Activated naive CD4-positive, alpha-beta T cell (primary cell): ENCODE measurements at places on chromosomes 6 and 20.

GRCh38 chr6:151501511-151502136, 7.8 kb downstream of the CCDC170 start:
- DNase-seq, result no peak

GRCh38 chr6:8157839-8158238, 55.5 kb upstream of the EEF1E1 start:
- DNase-seq, result no peak

DNA sequence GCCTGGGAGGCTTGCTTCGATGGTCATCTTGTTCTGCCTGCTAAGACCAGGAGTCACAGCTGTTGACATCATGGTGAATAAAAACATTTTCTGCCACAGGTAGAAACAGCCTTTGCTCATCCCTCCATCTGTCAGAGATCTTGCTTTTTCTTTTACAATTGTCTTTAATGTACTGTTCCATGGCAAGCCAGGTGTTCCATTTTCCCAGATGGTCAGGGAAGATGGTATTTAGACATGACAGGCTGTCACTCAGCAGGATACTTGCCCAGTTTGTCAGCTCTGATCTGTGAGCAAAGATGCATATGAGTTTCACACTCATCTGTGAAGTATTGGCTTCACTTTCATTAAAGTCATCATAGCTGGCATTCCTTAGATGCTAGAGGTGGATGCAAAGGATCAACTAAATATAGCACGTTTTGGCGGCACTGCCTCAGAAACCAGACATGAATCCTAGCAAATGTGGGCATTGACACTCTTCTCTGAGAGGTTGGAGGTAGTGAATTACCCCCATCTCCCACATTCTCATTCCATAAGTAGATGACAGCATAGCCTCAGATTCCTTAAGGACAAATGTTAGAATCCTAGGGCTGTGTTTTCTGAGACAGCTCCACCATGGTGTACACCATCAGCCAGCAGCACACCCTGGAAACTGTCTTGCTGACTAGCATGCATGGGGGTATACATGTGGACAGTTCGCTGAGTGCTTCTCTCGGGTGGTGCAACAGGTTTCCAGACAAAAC, 4.2 kb downstream of the SSTR4 start:
- DNase-seq, result no peak

- no peak for DNase-seq
Observed at GRCh38 chr20:16368645-16369292, 204.5 kb downstream of the KIF16B start.

- DNase-seq, result no peak
Observed at GRCh38 chr6:53910834-53911233, 116.0 kb downstream of the LRRC1 start.

DNA sequence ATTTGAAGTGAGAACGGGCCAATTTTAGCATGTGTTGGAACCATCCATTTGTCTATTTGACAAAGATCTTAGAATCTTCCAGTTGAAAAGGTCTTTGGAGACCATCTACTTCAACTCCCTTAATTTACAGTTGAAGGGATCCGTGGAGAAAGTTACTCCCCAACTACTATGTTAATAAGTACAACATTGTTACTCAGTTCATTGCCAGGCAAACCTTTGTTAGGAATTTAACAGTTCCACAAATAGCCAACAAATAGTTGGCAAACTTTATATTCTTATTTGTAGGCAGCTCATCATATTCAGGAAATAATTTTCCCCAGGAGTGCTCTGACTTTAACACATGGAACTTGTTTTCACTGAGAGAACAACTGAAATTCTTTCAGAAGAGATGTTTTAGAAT, 81.0 kb upstream of the FLRT3 start:
- no peak for DNase-seq

DNA sequence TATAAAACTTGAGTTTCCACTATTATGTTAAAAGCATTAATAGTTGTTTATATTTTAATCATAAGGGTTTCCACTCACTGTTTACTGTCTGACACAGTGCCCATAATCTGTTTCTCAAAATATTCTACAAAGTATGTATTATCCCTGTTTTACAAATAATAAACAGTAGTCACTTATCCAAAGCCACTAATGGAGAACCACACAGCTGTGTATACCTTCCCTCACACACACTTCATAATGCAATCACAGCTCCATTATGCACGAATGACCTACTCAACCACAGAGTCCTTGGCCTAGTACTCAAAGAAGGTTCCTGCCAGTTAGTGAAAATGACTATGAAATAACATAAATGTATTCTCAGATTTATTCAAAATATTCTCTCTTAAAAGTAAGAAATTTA, 103.1 kb downstream of the EPB41L2 start:
- DNase-seq, result no peak

- no peak for DNase-seq
Observed at GRCh38 chr20:48556956-48557355, 270.8 kb downstream of the PREX1 start.

DNA sequence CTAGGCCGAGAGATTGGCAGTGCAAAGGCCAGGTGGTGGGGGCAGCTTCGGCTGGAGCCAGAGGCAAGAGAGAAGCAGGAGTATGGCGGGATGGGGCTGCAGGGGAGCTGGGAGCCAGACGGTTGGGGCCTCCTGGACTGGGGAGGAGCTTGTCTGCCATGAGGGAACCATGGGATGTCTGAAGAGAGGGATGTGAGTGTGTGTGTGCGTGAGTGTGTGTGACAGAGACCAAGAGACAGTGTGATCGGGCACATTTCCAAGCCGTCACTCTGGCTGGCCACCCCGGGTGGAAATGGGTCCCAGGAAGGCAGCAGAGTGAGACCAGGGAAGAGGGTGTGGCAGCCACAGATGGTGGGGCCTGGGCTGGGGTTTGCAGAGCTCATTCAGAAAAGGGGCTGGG, 13.8 kb downstream of the PHACTR3 start:
- no peak for DNase-seq

DNA sequence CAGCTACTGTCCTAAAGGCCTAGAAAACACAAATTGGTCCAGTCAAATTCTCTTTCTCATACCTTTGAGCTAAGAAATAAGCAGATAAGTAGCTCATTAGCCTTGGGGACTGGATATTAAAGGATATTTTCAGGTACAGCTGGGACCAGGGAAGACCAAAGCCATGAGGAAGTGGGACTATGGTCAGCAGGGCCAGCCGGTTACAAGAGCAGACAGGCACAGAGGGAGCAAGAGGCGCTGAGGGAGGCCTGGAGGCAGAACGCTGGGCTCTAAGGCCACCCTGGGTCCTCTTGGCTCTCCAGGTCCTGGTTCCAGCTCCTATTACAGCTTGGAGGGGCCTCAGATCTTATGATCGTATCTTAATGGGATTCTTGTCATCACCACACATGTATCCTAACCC, 88.5 kb upstream of the KCNK16 start:
- no peak for DNase-seq

- no peak for DNase-seq
Observed at GRCh38 chr6:125546841-125547251, 202.6 kb upstream of the HEY2 start.

DNA sequence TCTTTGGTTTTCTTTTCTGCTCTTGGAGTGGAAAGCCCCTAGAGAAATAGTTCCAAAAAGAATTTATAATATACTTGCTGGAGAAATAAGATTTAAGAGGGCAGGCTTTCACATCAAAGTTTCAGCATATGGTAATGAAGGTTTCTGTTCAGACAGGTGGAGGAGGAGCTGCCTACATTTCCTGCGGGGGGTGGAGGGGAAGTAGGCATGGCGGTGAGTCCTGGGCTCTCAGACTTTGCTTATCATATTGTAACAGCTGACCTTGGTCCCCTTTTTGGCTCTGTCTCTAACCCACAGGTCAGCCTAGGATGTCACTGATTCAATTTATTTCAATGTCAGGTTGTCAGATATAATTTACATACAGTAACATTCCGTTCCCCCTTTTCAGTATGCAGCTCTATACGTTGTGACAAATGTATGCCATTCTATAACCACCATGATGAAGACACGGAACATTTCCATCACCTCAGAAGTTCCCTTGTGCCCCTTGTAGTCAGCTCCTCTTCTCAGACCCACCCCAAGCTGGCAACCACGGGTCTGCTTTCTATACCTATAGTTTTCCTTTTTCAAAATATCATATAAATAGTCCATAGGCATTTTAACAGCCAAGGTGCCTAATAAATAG, 77.6 kb upstream of the GGTLC1 start:
- peak; percentile 36 for DNase-seq

DNA sequence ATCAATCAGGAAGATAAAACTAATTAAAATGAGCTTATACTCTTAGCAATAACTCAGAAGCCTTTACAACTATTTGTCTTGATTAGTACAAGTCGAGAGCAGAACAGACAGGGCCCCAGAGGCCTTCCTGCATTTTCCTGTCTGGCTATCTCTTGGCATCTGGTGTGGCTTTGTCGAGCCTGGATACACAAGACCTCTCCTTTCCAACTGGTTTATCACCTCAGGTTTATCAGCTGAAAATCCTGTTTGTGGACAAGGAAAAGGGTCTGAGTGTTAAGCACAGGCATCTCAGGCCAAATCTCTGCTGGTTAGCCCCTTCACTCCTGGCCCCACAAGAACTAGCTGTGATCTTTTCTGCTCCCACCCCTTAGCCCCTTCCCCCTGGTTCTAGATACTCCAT, 32.6 kb downstream of the BAK1 start:
- no peak for DNase-seq

GRCh38 chr20:49384437-49385434, 97.7 kb downstream of the KCNB1 start:
- DNase-seq, result no peak

- no peak for DNase-seq
Observed at GRCh38 chr6:21823371-21823770, 229.8 kb downstream of the SOX4 start.

GRCh38 chr6:143337201-143337949, 113.1 kb downstream of the ADAT2 start:
- DNase-seq, result no peak

- DNase-seq, result no peak
Observed at GRCh38 chr6:150747155-150747554, 118.3 kb upstream of the MTHFD1L start.

GRCh38 chr6:121523628-121524027, 88.2 kb downstream of the GJA1 start:
- no peak for DNase-seq

DNA sequence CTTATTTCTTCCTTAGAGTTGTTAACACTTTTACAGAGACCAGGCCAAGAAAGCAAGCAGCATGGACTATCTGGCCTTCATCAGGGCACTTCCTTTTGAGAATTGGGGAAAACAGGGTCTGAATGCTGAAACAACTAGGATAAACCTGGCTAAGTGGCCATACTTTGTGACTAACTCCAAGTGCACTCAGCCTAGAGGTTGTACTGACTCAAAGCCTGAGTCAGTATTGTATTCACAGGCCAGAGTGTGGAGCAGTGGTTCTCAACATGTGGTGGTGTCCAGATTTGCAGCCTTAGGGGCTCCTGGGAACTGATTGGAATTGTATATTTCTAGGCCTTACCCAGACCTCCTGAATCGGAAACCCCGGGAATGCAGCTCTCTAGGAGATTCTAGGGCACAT, 20.1 kb downstream of the SEC23B start:
- no peak for DNase-seq

DNA sequence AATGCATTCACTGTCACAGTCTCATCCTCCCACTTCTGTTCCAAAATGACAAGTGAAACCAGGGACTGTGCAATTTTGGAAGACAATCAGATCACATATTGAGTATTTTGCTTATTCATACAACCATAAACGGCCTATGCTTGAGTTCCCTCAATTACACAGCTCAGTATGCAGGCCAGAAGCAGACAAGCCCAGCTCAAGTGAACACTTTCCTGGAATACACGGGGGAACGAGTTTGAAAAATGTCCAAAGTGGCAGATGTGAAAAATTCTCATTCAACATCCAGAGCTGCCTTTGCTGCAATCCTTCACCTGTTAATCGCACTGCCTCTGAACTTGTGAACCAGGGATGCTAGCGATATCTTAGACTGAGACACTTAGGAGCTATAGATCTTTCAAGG, 190.2 kb downstream of the COL9A1 start:
- DNase-seq, result no peak

- DNase-seq, result no peak
Observed at GRCh38 chr20:6416371-6416770, 293.5 kb upstream of the FERMT1 start.

DNA sequence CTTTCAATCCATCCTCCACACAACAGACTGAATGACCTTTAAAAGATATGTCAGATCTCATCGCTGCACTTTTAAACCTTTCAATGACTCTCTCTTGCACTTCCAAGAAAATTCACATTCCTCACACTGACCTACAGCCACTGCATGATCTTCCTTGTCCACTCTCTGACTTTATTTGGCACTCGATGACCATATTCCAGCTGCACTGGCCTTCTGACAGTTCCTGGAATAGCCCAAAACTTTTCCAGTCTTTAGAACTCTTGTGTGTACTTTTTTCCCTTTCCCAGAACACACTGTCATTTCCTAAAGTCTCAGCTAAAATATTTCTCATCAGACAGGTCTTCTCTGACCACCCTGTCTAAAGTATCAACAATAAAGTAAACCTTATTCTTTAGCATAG, 174.6 kb downstream of the ADGRG6 start:
- DNase-seq, result no peak

DNA sequence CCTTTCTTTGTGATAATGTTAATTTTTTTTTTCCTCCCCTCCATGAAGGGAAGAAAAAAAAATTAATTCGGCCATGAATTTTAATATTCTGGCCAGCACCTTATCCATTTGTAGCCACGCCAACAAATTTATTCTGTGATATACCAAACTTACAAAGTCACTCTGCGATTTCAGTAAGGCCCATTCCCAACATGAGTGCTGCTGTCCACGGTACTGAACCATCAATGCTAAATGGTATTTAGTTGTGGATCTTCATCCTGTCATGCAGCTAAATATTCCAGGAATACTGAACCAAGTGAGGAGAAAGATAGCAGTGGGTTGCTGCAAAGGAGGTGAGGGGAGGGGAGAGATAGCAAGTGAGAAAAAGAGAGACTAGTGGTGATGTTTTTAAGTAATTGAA, 19.5 kb upstream of the RSPH4A start:
- no peak for DNase-seq

GRCh38 chr6:211871-212497, 80.3 kb upstream of the DUSP22 start:
- no peak for DNase-seq
